ENCODE measurements at places on chromosomes 4 and X.

- DNase-seq, result no peak
Observed at GRCh38 chr4:75705198-75705977, 19.0 kb upstream of the USO1 start.

GRCh38 chr4:88251924-88252323, 32.4 kb downstream of the PPM1K start:
- no peak for DNase-seq

GRCh38 chr4:183326853-183327252, 4.6 kb upstream of the CLDN24 start:
- no peak for DNase-seq

DNA sequence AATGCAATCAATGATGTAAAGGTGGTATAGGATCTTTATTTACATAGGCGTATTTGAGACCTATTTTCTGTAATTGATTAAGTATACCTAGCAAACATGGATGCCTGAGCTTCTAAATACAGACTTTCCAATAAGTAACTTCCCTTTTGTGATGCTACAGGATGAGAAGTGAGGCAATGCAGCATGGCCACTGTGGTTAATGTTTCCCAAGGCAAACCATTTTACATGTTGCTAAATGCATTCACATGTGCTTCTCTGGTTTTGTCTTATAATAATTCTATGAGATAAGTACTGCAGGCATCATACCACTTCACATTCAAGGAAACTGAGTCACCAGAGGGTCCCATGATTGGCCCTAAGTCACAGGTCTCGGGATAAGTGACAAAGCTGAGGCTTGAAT, 35.7 kb upstream of the NKX3-2 start:
- DNase-seq, result no peak

- no peak for DNase-seq
Observed at GRCh38 chr4:38099908-38100407, 139.8 kb downstream of the PTTG2 start.

DNA sequence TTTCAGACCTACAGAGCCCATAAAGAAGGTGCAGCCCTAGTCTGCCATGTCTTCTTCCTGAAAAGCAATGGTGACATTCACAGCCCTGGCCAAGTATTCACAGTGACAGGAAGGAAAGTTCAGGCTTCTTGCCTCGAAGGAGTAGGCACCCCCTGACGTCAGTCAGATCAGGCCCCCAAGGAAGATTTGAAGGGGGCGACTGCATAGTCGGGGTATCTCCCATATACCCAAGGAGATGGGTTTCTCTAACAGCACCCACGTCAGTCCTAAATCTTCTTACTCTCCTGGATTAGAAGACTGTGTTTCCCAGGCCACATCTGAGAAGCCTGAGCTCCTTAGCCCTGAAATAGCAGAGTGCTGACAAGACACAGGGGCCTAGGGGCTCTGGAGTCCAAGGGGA, at the start of gene PPEF2:
PPEF2 (minus strand) TSS at position 101 of the 400 bp plus-strand sequence. CDS start 6,127 bp downstream, outside the sequence.
- no peak for DNase-seq

DNA sequence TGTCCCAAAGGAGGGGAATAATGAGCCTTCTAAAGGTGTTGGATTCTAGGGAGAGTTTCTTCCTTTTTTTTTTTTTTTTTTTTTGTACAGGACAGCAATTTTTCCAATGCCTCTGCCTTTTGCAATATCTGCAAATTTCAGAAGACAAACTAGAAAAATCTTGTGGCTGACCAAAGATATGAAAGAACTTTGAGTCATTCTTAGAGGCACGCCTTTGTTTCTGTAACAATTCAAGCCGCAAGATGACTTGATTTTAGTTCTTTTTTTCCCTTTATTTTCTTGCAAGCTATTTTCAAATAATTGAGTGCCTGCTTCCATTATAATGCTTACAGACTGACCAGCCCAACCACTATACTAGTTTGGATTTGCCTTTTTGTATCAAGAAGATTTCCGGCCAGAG, 47.6 kb upstream of the UXT start:
- DNase-seq, result no peak

GRCh38 chr4:40323866-40324265, 11.3 kb upstream of the CHRNA9 start:
- no peak for DNase-seq

DNA sequence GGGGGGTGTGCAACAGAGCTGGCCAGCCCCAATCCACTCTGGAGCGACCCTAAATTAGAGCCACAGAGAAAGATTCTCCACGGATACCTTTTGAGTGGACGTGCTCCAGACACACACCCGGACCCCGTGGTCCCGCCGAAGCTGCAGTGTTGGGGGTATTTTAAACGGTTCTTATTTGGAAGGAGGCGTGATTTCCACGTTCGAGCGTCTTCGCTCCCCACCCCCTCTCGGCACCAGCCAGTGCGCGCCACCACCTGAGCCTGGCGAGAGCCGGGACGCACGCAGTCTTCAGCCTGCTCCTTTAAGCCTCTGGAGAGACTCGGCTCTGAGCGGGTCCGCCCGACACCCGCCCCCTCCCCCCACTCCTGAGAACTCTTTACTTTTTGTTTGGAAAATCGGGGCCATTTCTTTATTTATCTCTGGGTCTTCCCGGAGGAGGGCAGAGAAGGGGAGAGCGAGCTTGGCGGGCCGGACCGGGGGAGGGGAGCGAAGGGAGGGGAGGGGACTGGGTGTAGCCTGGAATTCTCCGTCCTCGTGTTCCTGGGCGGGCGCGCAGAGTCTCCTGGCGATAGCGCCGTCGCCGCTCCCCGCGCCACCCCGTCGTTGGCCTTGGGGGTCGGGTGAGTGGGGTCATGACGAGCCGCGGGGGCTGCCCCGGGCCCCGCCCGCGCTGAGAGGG, 668 bp upstream of the PTCHD1 start:
- no peak for DNase-seq

GRCh38 chrX:40265936-40266335, 168.2 kb upstream of the BCOR start:
- DNase-seq, result no peak

GRCh38 chr4:130125467-130125866, 1029.5 kb downstream of the C4orf33 start:
- DNase-seq, result no peak

DNA sequence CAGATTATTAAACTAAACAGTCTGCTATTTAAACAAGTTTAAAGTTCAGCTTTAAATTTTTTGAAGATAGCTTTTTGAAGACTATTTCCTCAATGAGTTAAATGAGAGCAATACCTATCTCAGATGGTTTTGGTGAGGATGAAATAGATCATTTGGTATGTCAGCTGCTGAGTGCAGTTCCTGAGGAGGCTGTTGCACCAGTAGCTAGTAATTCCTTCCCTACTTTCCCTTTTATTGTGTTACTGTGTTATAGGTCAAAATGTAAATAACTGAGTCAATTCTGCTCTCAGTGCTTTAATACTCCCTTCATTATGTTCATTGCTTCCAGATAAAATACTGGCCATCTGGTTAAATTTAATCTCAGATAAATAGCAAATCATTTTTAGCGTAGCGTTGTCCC, 48.6 kb downstream of the BMPR1B start:
- DNase-seq, result no peak
